Common myeloid progenitor, CD34-positive (primary cell): ENCODE measurements at places on chromosomes 5 and 9.

DNA sequence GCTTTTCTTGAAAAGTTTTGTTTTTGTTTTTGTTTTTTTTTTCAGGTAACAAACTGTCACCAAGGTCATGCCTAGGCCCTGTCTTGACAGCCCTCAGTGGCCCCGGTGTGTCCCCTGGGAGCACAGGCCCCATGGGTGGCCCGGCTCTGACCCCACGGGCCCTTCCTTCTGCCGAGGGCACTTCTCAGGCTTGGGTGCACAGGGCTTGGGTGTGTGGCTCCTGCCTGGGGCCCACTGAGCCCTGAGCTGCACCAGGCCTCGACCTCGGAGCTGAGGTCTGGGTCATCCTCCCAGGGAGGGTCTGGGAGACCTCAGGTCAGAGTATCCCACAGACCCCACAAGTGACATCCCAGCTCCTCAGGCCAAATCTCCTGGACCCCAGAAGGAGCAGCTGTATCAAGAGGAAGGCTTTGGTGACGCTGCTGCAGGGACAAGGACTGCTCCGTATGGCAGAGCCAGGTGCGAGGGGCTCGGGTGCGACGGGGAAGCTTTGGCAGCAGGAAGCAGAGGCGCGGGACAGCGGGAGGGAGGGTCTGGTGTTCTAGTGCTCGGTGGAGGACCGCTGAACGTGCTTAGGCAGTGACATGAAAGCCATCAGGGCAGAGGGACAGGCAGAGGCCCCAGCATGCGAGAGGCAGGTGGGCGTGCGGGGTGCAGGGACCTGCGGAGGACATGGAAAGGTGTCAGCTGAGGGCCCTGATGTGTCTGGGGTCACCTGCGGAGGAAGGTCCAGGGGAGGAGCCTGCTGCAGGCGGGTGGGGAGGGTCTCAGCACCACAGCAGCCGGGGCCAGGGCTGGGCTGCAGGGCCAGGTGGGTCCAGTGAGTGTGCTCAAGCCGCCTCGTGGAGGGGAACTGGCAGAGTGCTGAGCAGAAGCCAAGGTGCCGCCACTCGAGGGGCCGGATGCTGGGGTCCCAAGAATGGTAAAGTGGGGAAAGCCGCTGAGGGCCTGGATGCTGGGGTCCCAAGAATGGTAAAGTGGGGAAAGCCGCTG, 18.4 kb upstream of the SLC9A3 start:
- DNase-seq, result no peak

GRCh38 chr9:134597957-134598883, 43.4 kb upstream of the COL5A1 start:
- no peak for DNase-seq

- no peak for DNase-seq
These were observed 3.2 kb upstream of the TENT4A start for GRCh38 chr5:6710070-6710469.

GRCh38 chr9:77606526-77606925, 41.6 kb downstream of the GNA14 start:
- no peak for DNase-seq
